Stomach (tissue), 19 donors: ENCODE measurements at places on chromosomes 6 and 20. TPM values are rescaled to one million over a fixed set of nuclear protein-coding genes. Genes with fewer than 3 reads are reported as not detected.

Gene DYNLRB1
- polyA plus RNA-seq = 208 TPM

Gene HSPA1L
- polyA plus RNA-seq = 0.46 TPM

Gene DYNLT2
- polyA plus RNA-seq = 1.00 TPM

- no peak for DNase-seq
These were observed 36.8 kb upstream of the MRPS10 start for GRCh38 chr6:42254505-42254904.

DNA sequence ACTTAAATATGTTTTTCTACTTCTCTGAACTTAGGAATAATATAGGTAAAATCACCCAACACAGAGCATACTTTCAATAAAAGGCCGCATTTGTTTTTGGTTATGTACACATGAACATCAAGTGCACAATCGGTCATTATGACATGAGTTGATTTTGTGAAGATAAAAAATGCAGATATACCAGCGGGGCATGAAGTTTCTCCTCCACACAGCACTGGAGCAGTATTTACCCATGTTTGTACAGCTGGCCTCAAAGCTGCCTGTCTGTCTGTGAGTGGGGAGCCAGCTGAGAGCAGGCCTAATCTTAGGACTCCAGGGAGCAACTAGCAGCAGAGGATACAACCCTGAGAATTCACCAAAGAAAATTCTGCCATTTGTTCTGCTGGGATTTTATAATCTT, 206.5 kb downstream of the TPBG start:
- DNase-seq = no peak

DNA sequence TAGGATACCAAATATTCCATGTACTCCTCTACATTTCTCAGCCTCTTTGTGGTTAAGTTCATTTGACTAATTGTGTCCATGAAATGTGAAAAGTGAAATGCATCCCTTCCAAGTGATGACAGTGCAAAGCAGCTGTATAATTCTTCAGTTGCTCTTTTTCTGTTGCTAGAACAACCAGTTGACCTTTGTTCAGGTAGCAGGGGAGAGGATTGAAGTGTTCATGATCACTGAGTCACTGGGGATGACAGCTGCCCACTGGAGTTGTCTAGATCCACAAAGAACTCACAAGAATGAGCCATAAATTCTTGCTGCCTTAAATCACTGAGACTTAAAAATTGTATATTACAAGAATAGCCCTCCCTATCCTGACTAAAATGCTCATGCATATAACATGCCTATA, 254.6 kb downstream of the EPHA7 start:
- DNase-seq = no peak

DNA sequence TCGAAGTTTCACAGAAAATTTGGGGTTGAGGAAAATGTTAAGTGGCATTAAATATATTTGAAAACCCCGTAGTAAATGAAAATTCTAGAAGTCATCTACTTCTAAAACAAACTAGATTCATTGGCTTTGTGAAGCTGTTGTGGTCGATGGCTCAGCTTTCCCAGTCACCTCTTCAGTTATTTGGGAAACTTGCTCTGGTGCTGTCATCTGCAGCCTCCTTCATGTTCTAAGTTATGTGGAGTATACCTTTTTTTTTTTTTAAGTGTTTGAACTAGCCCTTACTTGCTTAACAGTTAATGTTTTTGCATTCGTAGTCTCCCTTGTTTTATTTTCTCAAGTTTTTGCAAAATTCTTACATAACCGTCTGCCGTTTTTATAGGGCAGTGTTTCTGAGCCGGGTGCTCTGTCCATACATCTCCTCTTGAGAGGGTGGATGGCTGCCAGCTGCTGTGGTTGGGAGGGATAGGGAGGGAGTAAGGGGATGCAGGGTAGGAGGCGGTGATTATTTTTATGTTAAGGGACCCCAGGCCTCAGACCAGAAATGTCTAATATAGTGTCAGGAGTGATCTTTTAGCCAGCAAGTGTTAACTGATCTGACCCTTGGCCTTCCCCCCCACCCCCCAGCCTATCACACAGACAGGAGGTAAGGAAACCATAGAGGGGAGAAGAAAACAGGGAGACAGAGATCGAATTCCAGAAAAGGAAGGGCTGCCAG, 7.1 kb downstream of the RREB1 start:
- no peak for DNase-seq

- no peak for DNase-seq
These were observed 53.7 kb downstream of the SH3BGRL2 start for GRCh38 chr6:79684876-79685275.

DNA sequence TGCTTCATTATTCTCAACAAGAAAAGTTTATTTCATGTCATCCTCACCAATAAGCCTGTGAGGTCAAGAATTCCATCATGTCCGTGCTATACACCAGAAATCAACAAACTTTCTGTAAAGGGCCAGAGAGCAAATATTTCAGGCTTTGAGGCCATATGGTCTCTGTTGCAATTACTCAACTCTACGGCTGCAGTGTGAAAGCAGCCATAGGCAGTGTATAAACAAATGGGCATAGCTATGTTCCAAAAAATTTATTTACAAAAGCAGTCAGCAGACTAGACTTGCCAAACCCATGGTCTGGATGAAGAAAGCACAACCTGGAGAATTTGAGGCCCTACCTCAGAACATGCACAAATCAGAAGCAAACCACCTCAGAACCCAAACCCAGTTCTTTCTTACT, 118.5 kb downstream of the PCSK2 start:
- DNase-seq = no peak

- DNase-seq = peak; percentile 54
These were observed 65.2 kb downstream of the STX11 start for GRCh38 chr6:144215402-144215931.

GRCh38 chr20:58911970-58912369, 59.5 kb downstream of the GNAS start:
- DNase-seq = no peak

DNA sequence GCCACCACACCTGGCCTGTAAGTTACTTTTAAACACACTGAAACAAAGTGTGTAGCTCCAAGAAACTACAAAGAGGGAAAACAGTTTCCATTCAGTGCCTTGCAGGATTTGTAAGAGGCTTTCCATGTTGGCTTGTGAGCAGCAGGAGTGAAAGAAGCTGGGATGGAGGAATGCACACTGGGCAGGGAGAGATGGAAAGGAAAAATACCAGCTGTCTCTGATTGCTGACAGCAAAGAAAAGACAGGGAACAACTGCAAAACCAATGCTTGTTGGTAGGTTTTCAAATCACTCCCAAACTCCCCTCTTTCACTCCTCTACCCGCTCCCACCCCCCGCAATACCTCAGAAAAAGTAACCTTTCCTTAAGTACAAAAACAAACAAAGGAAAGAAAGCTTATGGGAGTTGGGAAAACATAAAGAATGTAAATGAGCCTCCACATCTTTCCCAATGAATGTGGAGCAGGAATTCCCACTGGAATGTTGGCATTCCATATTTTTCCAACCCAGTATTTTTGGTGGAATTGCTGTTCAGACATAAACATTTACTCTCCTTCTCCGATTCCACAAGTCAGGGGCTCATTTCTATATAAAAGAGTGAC, 166.1 kb downstream of the THBS2 start:
- DNase-seq = peak; percentile 72

- DNase-seq = no peak
These were observed 2.1 kb downstream of the FKBP1A start for GRCh38 chr20:1390581-1391403.
